ENCODE measurements at places on chromosomes 1 and 21.

- peak; percentile 50 for DNase-seq
Measured at GRCh38 chr1:117366177-117367045, 838 bp upstream of the MAN1A2 start.

DNA sequence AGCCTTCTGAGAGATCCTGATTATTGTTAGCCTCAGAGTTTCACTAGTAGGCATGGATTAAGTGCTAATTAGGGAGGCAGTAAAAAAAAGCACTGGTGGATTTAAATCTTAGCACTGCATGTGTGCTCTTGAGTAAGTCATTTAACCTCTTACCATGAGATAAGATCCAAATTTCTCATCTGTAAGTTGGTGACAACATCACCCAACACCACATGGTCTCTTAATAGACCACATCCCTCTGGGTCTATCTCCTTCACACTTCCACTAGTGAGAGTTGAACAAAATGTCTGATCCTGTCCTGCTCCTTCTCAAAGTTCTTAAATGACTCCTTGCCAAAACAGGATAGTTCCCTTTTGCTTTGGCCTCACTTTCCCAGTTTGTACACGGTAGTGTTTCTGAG is 29.5 kb upstream of the DMRTA2 start:
- no peak for DNase-seq

DNA sequence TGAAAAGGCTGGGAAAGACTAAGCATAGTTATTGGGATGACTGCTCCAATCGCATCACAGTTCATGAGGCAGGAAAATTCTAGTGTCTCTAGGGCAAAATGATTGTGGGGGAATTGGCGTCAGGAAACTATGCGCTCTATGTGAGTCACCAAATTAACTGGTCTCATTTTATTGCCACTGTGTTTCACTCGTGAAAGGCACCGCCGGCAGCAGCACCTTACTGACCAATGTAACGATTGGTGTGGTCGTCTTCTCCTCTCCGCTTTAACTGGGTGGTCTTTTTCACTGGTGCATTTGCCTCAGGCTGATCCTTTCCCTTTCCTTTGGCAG is 83.5 kb downstream of the SPAG17 start:
- DNase-seq: no peak

- no peak for DNase-seq
Measured at GRCh38 chr1:84492726-84493125, 13.5 kb upstream of the SPATA1 start.

All from stimulated activated CD4-positive, alpha-beta T cell treated with anti-CD3 and anti-CD28 coated beads, Interleukin-12 subunit alpha, Interleukin-12 subunit beta, amount 100 ng/mL, for 24 hours (primary cell).